Kidney glomerular epithelial cell (primary cell): ENCODE measurements at places on chromosomes 12 and 14.

DNA sequence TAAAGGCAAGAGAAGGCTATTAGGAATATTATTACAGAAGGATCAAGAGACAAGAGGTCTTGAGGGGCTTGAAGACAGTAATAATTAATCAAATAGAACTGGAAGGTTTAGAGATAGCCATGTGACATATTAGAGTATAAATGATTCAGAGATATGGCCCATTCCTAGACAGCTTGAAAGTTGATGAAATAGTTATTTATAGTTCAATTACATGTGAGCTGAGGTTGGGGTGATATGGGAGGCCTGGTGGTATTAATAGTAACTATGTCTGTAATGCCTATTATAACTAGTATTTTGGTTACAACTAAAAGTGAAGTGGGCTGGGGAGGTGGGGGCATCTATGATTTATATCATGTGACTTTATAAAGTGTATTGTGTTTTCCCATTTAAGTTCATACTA is 14.1 kb upstream of the MIS18BP1 start:
- no peak for DNase-seq

DNA sequence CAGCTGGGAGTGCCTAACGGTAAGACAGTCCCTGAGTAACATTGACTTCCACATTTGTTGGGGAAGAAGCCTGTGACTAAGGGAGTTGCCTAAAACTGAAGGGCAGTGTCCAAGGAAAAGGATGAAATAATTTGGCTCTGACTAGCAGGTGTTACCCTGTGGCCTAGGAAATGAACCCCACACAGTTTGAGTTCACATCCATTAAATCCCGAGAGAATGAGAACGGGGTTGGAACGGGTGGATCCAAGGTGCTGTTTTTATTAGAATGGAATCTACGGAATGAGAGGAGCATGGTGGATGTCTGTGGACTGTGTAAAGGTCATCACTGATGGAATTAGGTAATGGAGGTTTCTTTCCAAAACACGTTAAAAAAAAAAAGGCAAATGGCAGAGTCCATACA is 324.0 kb downstream of the MED13L start:
- no peak for DNase-seq

DNA sequence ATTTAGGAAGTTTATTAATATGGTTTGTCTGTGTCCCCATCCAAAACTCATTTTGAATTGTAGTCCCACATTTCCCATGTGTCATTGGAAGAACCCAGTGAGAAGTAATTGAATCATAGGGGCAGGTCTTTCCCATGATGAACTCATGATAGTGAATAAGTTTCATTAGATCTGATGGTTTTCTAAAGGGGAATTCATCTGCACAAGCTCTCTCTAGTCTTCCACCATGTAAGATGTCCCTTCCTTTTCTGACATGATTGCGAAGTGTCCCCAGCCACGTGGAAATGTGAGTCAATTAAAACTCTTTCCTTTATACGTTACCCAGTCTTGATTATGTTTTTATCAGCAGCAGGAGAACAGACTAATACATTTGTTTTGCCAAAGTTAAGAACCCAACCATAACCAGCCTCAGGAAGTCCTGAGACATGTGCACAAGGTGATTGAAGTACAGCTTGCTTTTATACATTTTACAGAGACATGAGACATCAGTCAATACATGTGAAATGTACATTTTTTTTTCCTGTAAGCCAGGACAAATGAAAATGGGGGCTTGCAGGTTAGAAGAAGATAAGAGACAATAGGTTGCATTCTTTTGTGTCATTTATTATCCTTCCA is 1136.7 kb downstream of the TMEM121 start:
- DNase-seq: no peak

DNA sequence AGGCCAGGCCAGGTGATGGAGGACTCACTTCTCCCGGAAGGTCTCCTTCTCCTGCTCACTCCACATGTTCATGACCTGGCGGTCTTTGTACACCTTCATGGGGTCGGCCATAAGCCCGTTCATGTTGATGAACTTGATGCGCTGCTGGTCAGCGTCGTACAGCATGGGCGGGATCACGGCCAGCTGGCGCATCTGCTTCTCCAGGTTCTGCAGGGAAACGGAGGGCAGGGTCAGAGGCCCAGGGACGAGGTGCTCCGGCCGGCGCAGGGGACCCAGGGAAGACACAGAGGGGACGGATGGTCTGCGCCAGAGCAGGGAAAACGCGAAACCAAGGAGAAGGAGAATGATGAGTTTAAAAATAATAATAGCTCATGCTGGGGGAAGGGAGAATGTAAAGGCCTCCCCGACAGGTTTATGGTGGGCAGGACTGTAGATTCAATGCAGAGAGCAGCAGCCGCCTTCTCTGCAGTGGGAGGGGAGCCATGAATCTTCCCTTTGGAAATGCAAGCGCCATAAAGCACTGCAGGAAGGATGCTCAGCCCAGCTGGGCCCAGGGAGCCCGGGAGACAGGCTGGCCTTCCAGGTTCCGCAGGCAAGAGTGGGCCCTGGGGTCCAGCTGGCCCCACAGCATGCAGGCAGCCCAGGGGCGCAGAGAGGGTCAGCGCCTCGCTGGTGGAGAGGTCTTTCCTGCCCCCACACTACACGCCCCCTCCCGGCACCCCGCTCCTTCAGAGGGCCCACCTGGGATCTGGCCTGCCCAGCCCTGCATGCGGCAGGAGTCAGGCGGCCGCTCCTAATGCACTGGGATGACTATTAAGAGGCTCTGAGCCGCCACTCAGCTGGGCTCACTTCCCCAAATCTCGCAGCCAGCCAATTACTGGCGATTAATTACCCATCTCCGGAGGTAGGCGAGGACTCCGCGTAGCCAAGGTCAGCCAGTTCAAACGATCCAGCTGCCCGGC is 132.0 kb downstream of the RFLNA start:
- DNase-seq: no peak

DNA sequence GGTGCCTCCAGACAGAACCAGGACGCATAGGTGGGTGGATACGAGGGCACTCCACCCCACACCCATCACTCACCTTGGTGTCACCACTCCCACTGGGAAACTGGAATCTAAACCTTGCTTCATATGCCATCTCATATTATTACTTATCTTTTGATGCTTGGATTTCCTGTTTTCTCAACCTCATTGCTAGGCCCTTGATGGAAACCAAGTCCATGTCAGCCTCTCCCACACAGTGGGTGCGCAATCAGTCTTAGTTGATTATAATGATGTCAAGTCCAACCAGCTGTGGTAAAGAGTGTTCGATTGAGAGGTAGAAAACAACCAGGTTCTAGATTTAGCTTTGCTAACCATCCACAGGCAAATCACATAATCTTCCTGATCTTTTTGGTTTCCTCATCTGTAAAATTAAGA is 584 bp upstream of the DDHD1 start:
- no peak for DNase-seq

DNA sequence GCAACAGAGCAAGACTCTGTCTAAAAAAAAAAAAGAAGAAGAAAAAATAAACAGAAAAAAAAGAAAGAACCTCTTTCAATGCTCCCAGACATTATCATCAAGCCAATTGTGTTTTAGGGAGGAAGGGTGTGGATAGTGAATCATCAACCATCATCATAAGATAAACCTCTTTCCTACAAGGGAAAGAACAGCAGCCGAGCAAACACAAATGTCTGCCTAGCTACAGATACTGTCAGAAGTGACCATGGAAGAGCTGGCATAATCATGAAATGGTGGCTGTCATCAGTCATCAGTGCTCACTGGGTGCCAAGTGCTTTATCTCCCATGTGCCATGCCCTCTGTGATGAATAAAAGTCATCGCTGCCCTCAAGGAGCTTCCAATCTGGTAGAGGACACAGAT is 46.6 kb downstream of the SLC17A8 start:
- peak; percentile 28 for DNase-seq

- peak; percentile 54 for DNase-seq
Observed at GRCh38 chr12:98002887-98003493, 512.4 kb upstream of the TMPO start.

GRCh38 chr12:103560604-103561101 is 26.4 kb upstream of the STAB2 start:
- DNase-seq: peak; percentile 97

GRCh38 chr12:116018282-116018681 is 259.2 kb downstream of the MED13L start:
- no peak for DNase-seq

DNA sequence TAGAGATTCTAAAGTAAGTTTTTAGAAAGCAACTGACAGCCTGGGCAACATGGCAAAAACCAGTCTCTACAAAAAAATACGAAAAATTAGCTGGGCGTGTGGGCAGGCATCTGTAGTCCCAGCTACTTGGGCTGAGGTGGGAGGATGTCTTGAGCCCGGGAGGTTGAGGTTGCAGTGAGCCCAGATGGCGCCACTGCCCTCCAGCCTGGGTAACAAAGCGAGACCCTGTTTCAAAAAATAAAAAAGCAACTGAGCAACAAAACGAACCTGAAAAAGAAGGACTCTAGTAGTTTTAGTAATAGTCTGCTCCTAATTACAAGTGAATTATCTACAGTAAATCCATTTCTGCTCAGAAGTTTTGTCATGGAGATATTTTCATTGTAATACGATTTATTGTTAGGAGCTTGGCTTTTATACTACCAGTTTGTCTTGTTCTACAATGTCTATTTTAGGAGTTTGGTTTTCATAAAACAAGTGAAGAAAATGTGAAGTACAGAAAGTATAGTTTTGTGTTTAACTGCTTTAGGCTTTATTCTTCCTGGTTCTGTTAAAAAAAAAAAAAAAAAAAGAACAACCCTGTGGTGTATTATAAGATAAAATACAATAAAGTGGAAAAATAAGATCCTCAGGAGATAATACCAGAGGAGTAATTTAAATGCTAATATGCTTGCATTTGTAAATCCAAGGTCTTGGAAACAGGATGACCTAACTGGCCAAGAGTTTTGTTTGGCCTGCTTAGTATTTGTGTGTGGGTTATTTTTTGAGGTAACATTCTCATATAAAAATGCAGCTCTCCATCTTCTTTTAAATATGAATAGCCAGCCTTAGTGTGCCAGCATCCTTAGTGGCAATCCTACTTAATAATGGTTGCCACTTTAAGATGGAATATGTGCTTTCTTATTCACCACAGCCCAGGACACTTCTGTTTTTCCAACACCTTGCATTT is 2.8 kb downstream of the TMX1 start:
- no peak for DNase-seq

GRCh38 chr14:68423686-68424085 is 369.2 kb downstream of the ZFP36L1 start:
- DNase-seq: no peak

DNA sequence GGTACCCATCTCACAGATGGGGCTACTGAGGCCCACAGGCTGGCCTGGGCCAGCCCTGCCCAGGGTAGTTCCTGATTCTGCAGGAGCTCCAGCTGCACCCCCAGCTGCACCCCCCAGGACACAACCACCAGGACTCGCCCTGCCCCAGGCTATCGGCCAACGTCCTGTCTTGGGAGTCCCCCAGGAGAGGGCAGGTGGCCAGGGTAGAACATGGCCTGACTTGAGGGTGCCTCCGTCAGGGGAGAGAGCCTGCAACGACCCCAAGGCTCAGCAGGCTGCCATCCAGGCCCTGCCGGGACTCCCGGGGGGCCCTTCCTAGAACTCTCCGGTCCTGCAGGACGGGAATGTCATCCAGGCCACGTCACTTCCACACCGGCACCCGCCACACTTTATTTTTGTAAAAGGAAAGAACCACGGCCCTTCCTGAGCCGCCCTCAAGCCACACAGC is 15.8 kb downstream of the JAG2 start:
- no peak for DNase-seq
